ENCODE measurements at places on chromosomes 5 and 9.

DNA sequence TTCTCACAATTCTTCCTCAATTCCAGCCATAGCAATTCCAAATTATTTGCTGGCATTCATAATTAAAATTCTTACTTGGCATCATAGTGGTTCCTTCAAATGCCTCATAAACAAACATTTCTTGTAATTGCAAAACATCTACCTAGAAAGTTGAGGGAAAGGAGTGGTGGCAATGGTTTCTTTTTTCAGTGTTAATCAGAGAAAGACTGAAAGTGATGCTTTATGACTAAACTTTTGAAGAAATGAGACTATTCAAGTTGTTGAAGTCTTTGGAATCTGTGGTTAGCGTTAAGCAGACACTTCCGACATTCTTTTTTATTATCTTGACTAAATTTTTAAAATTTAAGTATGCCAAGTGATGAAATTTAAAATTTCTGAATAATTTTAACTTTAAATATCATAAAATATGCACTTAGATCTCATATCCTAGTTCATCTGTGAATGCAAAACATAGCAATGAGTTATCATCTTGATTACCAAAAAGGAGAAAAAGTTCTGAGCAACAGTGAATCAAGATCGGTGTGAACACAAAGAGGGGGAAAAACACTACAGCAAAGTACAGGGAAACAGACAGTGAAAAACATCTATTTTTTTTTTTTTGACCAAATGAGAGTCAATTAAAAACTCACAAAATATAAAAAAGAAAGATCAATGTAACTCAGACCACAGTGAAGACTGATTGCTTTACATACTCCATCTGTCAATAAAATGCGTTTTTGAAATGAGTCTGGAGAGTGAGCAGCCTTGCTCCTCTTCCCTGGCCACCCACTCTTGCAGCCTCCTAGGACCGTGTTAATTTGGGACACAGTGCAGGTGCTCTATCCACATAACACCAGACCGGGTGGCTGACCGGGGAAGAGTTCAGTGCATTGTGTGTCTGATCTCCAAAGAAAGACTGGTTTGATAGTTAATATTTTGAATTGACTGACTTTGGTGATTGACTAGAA is 20.6 kb upstream of the IL7R start:
- no peak for DNase-seq

- DNase-seq = no peak
Measured at GRCh38 chr9:104635456-104635855, 17.5 kb upstream of the OR13C9 start.

GRCh38 chr5:149367249-149367971 is 9.6 kb downstream of the PCYOX1L start:
- DNase-seq = peak; percentile 80

GRCh38 chr5:87127956-87128687 is 139.6 kb upstream of the RASA1 start:
- no peak for DNase-seq

- no peak for DNase-seq
Measured at GRCh38 chr9:96188571-96188970, 113.4 kb downstream of the HSD17B3 start.

GRCh38 chr5:158609333-158610050 is 490.2 kb downstream of the EBF1 start:
- DNase-seq = no peak

GRCh38 chr9:19372567-19372966 is 7.5 kb downstream of the RPS6 start:
- DNase-seq = no peak

GRCh38 chr5:109905906-109906305 is 216.2 kb downstream of the MAN2A1 start:
- DNase-seq = no peak

GRCh38 chr5:168686837-168687236 is 107.7 kb upstream of the PANK3 start:
- no peak for DNase-seq

DNA sequence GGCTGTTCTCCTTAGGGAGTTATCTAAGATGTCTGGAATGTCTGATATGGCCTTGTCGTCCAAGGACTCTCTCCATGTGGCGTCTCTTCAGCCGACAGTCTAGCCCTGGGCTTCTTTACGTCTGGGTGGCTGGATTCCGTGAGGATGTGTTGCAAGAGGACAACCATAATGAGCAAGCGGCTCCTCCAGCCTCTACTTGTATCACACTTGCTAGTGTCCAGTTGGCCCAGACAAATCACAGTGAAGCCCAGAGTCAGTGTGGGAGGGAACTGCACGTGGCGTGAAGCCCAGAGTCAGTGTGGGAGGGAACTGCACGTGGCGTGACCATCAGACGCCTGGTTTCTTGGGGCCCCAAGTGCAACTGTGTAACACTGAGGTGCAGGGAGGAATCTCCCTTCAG is 61.1 kb downstream of the COL23A1 start:
- no peak for DNase-seq

GRCh38 chr9:120965344-120966012 is 38.9 kb upstream of the TRAF1 start:
- no peak for DNase-seq

DNA sequence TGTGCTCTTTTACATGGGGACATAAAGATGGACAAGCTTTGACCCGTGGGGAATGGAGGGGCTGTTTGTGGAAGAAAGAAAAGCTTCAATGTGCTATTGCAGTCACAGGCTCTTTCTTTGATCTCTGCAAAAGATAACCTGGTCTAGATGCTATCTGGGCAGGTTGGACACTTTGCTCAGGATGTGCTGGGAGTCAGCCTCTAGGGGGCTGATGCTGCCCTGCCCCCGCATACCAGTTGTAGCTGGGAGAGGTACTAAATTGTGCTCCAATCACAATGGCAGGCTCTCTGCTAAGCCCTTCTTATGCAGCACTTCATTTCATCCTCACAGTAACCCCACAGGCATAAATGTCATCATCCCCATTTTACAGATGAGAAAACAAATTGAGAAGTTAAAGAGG is 67.2 kb downstream of the PSD2 start:
- DNase-seq = no peak

GRCh38 chr5:141567513-141568117 is 51.2 kb downstream of the DIAPH1 start:
- peak; percentile 15 for DNase-seq

GRCh38 chr9:134598884-134599245 is 42.7 kb upstream of the COL5A1 start:
- no peak for DNase-seq

- DNase-seq = no peak
Measured at GRCh38 chr5:10801931-10802666, 41.1 kb upstream of the DAP start.

GRCh38 chr5:10467281-10468198 is 25.9 kb downstream of the ROPN1L start:
- DNase-seq = no peak

GRCh38 chr9:133713960-133714495 is 24.1 kb downstream of the SARDH start:
- DNase-seq = no peak
